ENCODE measurements at places on chromosomes 7 and 10.
A peak's percentile ranks its signal among the peaks of the same experiment; 100 is the strongest.

DNA sequence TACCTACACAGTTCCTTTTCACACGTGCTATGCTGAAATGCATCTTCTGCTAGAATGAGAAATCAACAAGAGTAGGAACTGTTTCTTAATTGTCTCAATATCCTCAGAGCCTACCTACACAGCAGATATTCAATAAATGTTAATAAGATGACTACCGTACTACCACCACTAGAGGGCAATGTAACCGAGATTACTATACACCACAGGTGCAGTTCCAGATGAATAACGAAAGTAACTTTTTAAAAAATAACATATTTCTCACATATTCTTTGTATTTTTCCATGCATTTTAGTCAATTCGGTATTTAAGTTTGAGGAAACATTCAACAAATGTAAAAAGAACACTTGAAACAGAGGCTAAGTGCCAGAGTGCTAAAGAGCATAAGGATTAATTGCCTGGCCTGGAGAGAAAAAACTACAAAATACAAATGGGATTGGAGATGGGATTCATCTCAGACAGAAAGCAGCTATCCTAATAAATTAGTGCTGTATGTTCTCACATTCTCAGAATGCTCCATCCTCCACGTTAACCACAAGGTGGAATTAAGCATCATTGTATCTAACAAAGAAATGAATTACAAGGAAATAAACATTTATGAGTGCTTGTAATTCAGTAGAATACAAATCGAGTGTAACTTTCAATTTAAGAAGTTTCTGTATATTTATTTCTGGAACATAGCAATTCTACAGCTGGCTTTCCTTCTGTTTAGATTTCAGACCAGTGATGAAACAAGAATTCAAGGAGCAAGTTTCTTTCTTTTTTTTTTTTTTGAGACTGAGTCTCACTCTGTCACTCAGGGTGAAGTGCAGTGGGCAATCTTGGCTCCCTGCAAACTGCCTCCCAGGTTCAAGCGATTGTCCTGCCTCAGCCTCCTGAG is 20.3 kb upstream of the HECTD2 start:
- no peak for DNase-seq

DNA sequence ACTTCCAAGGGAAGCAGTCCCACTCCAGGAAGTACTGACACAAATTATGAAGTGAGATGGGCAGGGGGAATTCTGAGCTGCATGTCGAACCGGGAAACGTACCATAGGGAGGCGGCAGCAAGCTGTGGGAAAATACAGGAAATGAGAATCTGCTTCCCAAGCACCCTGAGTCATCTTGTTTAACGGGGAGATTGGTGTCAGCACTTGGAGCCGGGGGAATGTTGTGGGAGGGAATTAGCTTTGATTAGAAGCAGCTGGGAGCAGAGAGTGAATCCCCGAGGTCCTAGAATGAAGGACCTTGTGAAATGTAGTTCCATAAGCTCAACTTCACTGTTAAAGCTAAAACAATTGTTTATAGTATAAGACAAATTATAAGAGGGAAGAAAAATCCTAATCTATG is 141.4 kb upstream of the PRKCQ start:
- DNase-seq, result no peak

GRCh38 chr10:12484941-12485805 is 135.8 kb downstream of the CAMK1D start:
- DNase-seq, result peak; percentile 20

DNA sequence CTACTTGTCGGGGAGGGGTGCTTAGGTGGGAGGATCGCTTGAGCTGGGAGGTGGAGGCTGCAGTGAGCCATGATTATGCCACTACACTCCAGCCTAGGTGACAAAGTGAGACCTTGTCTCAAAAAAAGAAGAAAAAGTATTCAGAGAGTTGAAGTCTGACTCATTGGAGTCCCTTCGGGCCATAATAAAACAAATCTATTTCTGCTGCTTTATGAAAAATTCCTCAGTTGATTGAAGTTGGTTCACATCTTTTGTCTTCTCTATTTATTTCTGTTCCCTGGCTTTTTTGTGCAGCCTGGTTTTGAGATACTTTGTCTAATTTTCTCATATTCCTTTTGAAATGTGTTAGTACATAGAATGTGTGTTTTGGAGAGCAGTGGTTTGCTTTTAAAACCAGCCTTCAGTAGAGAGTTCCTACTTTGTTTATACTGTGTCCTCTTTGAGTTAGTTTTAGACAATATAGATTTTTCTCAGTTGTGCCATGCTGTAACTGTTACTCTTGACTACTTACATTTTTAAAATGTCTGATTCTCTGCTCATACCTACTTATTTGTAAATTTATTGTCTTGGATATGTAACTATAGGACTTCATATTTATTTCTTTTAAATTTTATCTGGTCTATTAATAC is 36.7 kb downstream of the LUC7L2 start:
- DNase-seq, result no peak

- peak; percentile 17 for DNase-seq
Measured at GRCh38 chr7:209906-210305, 17.5 kb downstream of the FAM20C start.

- no peak for DNase-seq
Measured at GRCh38 chr10:126841341-126841895, 63.8 kb upstream of the DOCK1 start.

DNA sequence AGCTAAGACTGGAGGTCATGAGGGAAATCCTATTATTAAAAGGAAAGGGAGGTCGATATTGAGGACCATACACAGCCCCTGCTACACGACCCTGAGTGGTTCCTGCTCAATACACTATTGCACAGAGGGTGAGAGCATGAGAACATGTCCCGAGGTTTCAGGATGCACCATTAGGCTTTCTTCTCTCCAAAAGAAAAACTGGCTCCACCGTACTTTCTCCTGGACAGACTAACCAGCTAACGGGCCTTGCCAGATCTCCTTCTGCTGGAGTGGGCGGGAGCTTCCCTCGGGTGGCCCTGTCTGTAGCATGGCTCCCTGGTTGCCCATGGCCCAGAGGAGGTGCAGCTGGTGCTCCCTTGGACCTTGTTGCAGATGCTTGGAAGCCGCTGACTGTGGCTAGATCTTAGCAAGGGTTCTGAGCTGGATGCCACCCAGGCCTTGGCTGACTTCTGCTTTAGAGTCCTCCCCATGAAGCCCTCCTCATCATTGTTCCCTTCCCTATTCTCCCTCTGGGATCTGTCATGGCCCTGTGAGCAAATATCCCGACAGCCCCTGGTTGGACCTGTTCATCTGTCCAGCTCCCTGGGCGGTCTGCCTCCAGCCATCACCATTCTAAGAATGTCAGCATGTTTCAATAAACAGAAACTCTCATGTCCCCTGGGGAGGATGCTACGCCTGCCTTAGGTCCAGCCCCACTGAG is 52.9 kb upstream of the SHH start:
- DNase-seq, result no peak
